ENCODE measurements at places on chromosomes 6 and 20. TPM values are rescaled to one million over a fixed set of nuclear protein-coding genes. Genes with fewer than 3 reads are reported as not detected.

GRCh38 chr6:132494954-132495353 lies 18.0 kb downstream of the STX7 start:
- no peaks in the 10 kb centered on the region for H3K27me3 ChIP-seq
- H3K4me3 ChIP-seq, result no peak overlapping the region
- H3K27ac ChIP-seq, result no peak overlapping the region
- no peaks in the 10 kb centered on the region for H3K36me3 ChIP-seq
- no peak for DNase-seq
- H3K4me1 ChIP-seq, result no peaks in the 10 kb centered on the region

DNA sequence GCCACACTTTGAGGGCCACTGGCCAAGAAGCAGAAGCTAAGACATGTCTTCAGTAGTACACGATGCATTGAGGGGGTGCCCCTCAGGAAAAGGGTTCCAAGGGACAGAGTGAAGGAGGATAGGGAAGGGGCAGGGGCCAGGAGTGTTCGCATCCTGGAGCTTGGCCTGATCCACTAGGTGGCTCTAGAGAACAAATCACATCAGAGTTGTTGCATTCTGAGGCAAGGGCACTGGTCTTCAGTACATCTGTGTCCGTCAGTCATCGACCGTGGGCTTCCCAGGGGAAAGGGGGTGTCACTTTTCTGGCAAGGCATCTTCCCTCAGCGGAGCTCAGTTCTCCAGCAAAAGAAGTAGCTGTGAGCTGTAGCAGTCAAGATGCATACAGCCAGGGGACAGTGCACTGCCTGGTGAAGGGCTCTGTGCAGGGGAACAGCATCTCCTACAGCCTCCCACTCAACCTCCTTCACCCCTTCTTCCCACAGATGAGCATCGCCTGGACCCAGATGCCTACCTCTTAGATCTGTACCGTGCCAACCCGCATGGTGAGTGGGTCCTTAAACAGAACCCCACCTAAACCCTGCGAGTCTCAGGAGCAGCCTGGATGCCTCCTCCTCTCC lies 47.8 kb downstream of the ARHGAP40 start:
- peaks cover 39% of the 10 kb centered on the region for H3K27me3 ChIP-seq
- no peak overlapping the region for H3K27ac ChIP-seq
- H3K36me3 ChIP-seq, result no peaks in the 10 kb centered on the region
- DNase-seq, result no peak

DNA sequence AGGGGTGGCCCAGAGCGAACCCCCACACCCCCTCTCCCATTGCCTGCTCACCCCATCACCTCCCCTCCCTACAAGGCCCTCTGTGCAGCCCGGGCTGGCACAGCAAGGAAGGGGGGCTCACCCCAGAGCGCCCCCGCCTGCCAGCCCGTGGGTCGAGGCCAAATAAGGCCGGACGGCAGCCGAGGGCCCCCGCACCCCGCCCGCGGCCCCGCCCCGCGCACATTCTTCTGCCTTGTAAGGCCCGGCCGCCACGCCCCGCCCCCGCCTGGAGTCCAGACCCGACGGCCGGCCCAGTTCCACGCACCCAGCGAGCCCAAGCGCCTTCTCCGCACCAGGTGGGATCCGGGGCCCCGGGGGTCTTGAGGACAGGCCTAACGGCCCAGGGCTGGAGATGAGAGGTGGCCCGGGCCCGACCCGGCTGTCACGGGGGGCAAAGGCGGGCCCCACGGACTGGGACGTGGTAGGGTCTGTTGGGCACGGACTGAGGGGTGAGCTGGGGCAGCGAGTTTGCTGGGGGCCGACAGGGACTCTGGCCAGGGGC lies at the start of gene MYL9:
Gene MYL9 (plus strand): TSS at position 293 of the 541 bp plus-strand sequence. CDS start 3,366 bp downstream, outside the sequence.
- no peaks in the 10 kb centered on the region for H3K27me3 ChIP-seq
- peak within 1 kb of the TSS; percentile 99 for H3K27ac ChIP-seq
- DNase-seq, result peak; percentile 87

DNA sequence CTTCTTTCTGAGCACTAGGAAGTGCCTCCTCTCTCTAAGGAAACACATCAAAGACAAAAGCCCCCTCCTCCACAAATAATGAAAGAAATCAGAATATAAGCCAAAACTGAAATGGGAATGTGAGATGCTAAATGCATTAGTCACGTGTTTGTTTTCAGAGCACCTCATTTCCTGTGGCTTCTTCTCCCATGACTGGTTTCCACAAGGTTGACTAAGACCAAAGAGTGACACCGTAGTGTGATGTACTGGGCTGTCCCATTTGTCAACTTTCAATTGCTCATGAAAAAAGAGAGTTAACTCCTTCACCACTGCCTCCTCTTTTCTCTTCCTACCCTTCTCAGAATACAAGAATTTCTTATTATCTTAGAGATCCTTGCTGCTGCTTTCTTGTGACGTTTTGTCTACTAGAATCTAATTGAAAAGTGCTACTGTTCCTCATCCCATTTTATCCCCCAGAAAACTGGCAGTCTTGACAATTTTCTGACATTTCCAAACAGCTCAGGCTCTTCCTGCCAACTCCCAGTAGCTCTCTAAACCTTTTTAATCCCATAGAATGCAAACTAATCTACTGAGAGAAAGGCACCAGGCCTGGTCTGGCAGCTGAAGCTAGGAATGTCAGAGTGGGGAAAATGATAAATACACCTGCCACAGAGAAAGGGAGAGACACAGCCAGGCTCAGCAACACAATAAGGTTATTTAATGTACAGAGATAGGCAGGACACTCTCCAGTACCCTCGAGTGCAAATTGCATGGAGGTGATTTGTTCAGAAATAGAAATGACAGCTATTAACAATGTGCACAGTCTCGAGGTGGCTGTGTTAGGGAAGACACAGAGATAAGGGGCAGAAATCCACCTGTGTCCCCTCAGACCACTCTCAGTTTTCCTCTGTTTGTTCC lies 671.7 kb upstream of the NRSN1 start:
- no peak overlapping the region for H3K4me3 ChIP-seq
- no peak for DNase-seq
- H3K36me3 ChIP-seq, result no peaks in the 10 kb centered on the region
- H3K4me1 ChIP-seq, result no peaks in the 10 kb centered on the region

- H3K4me3 ChIP-seq, result peak overlapping the region; percentile 73
- peaks cover 4% of the 10 kb centered on the region for H3K4me1 ChIP-seq
- DNase-seq, result no peak
Observed at GRCh38 chr20:33675136-33675959, 1.1 kb upstream of the NECAB3 start.

GRCh38 chr6:21426841-21427490 lies 166.6 kb upstream of the SOX4 start:
- no peak for DNase-seq
- H3K4me1 ChIP-seq, result no peaks in the 10 kb centered on the region
- H3K4me3 ChIP-seq, result no peak overlapping the region
- H3K36me3 ChIP-seq, result no peaks in the 10 kb centered on the region
- no peaks in the 10 kb centered on the region for H3K27me3 ChIP-seq

DNA sequence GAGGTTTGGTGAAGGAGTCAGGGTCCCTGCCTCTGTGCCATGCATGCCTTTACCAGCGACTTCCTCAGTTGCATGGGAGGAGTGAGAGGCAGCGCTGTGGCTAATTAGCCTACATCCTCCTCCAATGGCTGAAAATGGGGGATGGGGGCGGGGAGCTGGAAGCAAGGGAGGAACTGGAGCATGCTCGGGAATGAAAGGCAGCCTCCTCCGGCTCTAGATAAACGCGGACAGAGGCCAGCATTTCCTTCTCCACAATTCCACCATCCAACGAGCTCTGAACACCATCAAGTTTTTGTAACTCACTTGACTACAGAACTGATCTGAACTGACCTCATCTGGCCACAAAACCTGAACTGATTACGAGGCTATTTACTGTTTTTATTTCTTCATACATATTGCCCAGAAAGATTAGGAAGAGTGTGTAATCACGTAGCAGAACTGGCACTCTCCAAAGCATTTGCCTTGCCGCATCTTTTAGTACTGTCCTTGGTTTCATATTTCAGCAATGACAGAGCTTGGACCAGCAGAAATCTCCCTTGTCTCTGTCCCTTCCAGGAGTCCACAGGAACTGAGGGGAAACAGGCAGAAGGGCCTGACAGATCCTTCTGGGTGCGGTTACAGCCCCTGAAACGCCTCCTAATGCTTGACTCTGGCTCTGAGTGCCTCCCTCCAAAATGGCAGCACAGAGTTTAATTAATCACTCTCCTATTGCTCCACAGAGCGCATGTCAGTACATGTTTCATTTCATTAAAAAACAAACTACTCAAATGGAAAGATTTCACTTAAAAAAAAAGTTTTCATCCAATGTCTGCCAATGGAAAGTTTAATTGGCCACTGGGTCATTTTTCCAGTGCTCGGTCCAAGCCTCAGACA lies 58.2 kb upstream of the TRAF3IP2 start:
- H3K4me3 ChIP-seq, result no peak overlapping the region
- peaks cover 5% of the 10 kb centered on the region for H3K4me1 ChIP-seq
- H3K27me3 ChIP-seq, result no peaks in the 10 kb centered on the region
- H3K27ac ChIP-seq, result peak overlapping the region; percentile 56
- no peaks in the 10 kb centered on the region for H3K36me3 ChIP-seq

GRCh38 chr6:64012351-64013001 lies 376.9 kb downstream of the PHF3 start:
- H3K36me3 ChIP-seq, result no peaks in the 10 kb centered on the region
- H3K4me1 ChIP-seq, result no peaks in the 10 kb centered on the region
- H3K27me3 ChIP-seq, result no peaks in the 10 kb centered on the region

- no peaks in the 10 kb centered on the region for H3K27me3 ChIP-seq
- no peak overlapping the region for H3K27ac ChIP-seq
- DNase-seq, result no peak
- no peaks in the 10 kb centered on the region for H3K36me3 ChIP-seq
- H3K4me3 ChIP-seq, result no peak overlapping the region
Observed at GRCh38 chr6:39171489-39172376, 56.7 kb upstream of the SAYSD1 start.

DNA sequence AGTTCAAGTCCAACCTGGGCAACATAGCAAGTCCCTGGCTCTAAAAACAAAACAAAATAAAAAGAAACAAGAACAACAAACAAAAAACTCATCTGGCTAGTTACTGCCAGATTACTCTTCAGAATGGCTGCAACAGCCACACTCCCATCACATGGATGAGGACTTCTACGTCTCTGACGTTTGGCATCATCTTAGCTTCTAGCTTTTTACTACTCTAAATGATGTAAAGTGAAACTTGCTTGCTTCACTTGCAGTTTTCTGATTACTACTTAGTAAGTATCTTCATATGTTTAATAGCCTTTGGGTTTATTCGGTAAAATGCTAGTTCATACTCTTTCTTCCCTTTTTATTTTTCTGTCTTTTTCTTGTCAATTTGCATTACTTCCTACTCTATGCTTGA lies 161.1 kb upstream of the CARMIL1 start:
- no peak overlapping the region for H3K4me3 ChIP-seq
- no peaks in the 10 kb centered on the region for H3K36me3 ChIP-seq
- no peak overlapping the region for H3K27ac ChIP-seq
- H3K27me3 ChIP-seq, result no peaks in the 10 kb centered on the region
- DNase-seq, result no peak

DNA sequence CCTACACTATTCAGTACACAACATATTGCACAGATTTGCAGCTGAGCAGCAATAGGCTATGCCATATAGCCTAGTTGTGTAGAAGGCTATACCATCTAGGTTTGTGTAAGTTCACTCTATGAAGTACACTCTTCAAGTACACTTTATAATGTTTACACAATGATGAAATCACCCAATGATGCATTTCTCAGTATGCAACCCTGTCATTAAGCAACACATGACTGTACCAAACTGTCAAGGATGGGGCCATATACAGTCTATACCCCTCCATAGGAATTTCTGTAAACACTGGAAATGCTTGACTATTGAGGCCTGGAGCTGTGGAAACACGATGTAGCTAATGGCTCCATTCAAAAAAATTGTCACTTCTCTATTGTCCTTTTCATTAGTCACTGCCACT lies 535.4 kb downstream of the EPM2A start:
- H3K36me3 ChIP-seq, result no peaks in the 10 kb centered on the region

DNA sequence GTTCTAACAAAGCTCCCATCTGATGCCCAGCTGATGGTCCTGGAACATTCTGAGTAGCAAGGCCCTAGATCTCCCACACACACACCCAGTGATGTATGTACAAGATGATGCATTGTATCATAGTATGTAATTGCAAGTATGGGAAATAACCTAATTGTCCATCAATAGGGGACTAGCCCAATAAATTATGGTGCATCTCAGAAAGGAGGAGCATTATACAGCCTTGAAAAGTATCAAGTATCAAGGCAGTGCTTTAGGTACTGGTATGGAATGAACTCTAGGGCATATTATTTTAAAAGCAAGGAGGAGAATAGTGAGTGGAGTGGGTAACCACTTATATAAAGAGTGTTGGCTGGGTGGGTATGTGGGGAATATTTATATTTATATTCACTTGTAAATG lies 24.8 kb upstream of the PREX1 start:
- no peak overlapping the region for H3K27ac ChIP-seq
- no peak overlapping the region for H3K4me3 ChIP-seq
- H3K27me3 ChIP-seq, result no peaks in the 10 kb centered on the region

DNA sequence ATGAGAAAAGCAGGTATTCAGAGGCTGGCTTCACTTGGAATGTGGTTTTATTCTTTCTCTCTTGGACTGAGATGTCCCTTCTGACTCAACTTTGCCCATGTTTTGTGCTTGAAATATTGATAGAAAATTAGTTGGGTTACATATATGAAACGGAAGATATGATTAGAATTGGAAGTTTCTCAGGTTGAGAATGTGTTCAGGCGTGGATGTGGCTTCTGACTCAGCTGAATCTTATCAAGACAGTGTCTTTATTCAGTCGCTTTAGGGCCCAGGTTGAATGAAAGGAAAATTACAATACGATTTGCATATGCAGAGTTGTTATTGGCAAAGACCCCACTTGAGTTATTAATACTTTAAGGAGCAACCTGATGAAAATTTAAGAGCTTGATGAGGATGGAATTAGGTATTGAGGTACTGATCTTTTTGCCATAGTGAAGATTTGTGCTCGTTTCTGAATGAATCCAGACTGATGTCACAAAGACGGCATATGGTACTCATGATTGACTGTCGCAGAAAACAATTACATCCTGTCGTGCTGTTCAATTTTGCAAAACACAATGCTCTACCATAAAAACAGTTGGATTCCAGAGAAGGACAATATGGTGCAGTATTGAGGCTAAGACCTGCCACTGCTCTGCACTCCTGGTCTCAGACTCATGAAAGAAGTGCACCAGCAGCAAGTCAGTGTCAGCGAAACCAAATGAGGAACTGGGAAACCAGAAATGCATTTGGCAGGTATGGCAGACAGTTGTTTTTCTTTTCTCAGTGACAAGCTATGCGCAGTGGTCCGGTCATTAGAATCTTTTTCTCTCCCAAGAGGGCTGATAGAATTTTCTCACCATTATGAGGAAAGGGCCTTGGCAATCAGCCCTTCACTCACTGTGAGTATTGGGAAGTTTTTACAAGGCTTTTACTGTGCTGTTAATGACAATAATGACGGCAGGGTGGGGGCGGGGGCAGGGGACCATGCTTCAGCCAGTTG lies 158.3 kb downstream of the DOK5 start:
- no peaks in the 10 kb centered on the region for H3K27me3 ChIP-seq
- H3K36me3 ChIP-seq, result no peaks in the 10 kb centered on the region
- no peaks in the 10 kb centered on the region for H3K4me1 ChIP-seq
- no peak for DNase-seq
- no peak overlapping the region for H3K27ac ChIP-seq

- H3K4me1 ChIP-seq, result no peaks in the 10 kb centered on the region
- H3K4me3 ChIP-seq, result no peak overlapping the region
- H3K27ac ChIP-seq, result no peak overlapping the region
Observed at GRCh38 chr20:44075191-44075949, 111.6 kb downstream of the JPH2 start.

GRCh38 chr20:6086868-6087267 lies 33.0 kb upstream of the LRRN4 start:
- no peaks in the 10 kb centered on the region for H3K27me3 ChIP-seq
- H3K4me3 ChIP-seq, result no peak overlapping the region
- DNase-seq, result no peak
- H3K4me1 ChIP-seq, result no peaks in the 10 kb centered on the region
- no peak overlapping the region for H3K27ac ChIP-seq

HAO1 gene
- total RNA-seq, result not detected

PLG gene
- not detected for total RNA-seq

HLA-DPA1 gene
- 75.4 TPM for total RNA-seq

SCUBE3 gene
- under 0.01 TPM for total RNA-seq

MLIP gene
- total RNA-seq, result 0.44 TPM

UFL1 gene
- 29.9 TPM for total RNA-seq

CLPSL2 gene
- total RNA-seq, result not detected
